GM12891 (cell line): ENCODE measurements at places on chromosomes 13 and 19.
A peak's percentile ranks its signal among the peaks of the same experiment; 100 is the strongest.

GRCh38 chr13:51823359-51823758 lies 19.4 kb upstream of the DHRS12 start:
- DNase-seq = no peak

DNA sequence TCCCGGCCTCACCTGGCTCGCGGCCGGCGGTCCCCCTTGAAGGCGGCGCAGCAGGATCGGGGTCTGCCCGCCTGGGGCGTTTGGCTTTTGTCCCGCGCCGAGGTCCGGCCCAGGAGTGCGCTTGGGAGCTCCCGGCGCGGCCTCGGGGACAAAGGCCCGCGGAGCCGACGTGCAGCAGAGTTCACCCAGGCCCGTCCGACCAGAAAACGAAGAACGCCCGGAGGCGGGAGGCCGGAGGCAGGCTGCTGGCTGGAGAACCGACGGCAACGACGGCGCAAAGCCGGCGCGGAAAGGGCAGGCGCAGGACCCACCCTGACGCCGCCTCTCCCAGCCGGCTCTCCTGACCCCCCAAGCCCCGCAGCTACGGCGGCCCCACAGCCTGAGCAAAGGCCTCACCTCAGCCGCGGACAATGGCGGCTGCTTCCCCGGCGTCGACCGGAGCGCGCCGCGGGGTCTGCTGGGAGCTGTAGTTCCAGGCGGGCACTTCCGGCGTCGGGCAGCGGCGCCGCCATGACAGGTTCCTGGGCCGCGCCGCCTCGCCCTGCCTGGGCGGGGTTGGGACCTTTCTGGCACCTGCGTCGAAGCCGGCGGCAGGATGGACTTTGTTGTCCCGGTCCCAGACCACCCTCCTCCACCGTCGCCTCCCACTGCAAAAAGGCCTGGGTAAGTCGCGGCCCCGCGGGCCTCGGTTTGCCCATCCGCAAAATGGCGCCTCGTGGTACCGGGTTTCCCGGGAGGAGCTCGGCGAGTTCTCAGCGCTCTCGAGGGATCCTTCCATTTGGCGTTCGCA lies at the start of gene ZNF606:
ZNF606 (minus strand) TSS at position 437 of the 790 bp plus-strand sequence. CDS start 1,501 bp downstream, outside the sequence.
- DNase-seq = peak; percentile 93

DNA sequence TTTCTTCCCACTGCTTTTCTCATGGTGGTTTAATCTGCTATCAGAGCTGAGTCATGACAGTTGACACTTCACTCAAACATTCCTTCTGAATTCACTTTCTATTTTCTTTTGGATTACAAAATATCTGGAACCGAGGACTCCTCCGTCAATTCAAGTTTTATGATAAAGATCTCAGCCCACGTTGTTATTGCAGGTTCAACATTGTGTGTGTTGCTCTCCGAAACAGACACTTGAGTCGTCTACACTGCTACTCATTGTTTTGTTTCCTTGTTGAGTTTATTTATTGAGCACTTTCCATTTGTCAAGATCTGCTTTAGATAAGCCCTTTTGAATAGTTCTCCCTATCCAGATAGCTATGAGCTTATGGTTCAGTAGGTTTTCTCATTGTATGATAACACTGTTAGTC lies 636.1 kb upstream of the GPC6 start:
- no peak for DNase-seq

DNA sequence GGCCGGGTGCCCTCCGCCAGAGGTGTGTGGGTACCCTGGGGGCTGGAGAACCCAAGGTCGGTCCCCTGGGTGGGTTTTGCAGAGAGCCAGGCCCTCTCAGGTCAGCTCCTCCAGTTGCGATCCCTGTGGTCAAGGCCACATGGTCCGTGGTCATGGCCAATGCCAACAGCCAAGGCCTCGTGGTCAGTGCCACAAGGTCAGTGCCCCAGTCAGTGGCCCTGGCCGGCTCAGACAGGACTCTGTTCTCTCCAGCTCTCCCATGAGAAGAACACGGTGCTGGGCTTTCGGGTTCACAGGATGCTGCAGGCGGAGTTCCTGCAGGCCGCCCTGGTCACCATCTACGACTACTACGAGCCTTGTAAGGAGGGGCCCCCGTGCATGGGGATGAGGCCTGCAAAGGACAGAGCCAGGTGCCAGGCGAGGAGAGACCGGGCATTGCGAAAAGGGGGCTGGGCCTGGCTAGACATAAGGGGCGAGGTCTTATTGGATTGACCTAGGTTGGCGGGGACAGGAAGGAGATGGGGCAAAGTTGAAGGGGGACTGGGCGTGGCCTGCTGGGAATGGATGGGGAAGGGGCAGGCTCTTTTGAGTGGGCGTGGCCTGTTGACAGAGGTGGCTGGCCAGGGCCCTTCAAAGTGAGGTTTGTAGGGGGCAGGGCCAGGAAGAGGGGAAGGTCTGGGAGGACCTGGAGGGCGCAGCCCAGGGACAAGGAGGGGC lies 15.2 kb upstream of the SHFL start:
- no peak for DNase-seq

DNA sequence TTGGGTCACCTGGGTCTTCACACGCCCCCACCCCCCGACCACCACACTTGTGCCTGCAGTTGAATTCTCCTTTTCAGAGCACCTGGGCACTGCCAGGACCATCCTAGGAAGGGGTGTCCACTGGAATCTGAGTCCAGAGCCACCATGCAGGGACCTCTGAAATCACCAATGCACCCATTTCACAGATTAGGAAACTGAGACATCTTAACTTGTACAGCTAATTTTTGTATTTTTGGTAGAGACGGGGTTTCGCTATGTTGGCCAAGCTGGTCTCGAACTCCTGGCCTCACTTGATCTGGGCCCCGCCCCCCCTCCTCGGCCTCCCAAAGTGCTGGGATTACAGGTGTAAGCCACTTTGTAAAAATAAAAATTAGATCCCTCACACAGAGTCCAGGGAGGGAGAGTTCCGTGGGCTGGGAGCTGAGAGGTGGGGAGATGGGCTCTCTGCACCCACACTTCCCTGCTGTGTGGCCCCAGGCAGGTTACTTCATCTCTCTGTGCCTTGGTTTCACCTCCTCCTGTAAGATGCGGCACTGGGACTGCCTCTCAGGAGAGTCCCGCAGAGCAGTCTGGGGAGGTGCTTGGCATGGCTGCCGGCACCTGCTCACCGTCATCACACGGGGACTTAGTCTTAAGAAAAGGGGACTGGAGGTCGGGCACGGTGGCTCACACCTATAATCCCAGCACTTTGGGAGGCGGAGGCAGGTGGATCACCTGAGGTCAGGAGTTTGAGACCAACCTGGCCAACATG lies 45.9 kb upstream of the C19orf12 start:
- no peak for DNase-seq

DNA sequence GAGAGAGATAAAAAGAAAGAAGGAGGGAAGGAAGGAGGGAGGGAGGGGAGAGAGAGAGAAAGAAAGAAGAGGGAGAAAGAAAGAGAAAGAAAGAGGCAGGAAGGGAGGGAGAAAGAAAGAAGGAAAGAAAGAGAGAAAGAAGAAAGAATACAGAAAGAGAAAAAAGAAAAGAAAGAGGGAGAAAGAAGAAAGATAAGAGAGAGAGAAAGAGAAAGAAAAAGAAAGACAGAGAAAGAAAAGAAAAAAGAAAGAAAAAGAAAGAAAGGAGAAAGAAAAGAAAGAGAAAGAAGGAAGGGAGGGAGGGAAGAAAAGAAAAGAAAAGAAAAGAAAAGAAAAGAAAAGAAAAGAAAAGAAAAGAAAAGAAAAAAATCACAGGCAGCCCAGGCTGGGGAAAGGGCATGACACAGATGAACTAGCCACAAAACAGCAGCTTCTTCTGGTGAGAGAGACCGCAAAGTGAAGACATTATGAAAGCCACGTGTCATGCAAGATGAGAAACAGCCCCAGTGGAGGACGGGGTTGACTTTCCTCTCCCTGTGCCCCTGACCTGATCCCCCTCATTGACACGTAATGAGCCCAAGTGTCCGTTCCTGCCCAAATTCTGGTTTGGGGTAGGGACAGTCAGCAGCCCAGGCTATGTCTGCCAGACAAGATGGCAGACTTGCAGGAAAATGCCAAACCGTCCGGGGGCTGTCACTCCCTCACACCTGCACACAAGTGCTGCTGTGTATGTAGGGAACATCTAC lies 102.1 kb downstream of the INSR start:
- no peak for DNase-seq

- no peak for DNase-seq
These were observed 39.8 kb upstream of the GPI start for GRCh38 chr19:34325181-34325580.

- no peak for DNase-seq
These were observed 49.6 kb downstream of the LRCH1 start for GRCh38 chr13:46602531-46602930.

DNA sequence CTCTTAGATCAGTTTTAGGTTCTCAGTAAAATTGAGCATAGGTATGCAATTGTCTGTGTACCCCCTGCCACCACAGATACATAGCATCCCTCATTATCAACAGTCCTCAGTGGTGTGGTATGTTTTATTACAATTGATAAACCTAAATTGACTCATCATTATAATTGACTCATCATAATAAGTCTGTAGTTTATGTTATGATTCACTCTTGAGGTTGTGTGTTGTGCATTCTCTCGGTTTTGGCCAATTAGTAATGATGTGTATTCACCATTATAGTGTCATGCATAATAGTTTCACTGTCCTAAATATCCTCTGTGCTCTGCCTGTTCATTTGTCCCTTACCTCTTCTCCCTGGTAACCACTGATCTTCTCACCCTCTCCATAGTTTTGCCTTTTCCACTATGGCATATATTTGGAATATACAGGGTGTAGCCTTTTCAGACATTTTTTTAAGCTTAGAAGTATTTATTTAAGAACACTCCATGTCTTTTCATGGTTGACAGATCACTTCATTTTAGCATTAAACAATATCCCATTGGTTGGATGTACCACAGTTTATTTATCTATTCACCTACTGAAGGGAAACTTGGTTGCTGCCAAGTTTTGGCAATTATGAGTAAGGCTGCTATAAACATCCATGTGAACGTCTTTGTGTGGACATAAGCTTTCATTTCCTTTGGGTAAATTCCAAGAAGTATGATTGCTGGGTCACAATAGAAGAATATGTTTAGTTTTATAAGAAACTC lies 1620.6 kb upstream of the MIR17HG start:
- no peak for DNase-seq

DNA sequence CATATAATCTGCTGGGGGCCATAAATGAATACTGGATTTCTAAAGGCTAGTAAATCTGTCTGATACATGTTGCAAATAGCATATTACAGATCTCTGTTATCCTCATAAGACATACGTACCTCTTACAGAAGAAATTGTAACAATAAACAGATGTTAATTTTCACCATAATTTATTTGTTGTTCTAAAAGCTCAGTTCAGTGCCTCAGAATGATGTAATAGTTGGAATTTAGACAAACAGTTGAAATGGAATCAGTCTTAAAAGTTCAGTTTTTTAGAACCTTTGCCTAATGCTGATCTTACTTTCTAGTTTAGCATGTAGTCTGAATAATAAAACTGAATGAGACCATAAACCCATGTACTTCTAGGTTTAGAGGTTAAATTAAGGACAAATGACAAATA lies 43.1 kb downstream of the B3GLCT start:
- no peak for DNase-seq

DNA sequence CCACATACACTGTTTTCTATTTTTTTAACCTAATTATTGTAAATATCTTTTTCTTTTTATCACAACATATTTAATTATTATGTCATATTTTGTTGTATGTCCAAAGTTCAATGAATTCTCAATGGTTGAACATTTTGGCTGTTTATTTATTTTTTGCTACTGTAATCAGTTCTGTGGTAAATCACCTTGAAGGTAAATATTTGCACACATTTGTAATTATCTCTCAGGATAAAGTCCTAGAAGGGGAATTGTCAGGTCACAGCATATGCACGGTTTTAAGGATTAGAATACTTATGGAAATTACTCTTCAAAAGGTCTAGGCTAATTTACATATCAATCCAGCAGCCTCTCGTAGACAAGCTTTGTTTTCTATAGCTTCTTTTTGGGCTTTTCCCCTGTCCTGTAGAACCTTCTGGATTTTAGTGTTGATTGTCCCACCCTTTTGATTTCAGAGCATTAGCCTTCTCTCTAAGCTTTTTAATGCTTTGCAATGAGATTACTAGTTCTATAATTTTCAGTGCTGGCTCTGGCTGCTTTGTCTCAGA lies 362.6 kb downstream of the KCNRG start:
- no peak for DNase-seq

DNA sequence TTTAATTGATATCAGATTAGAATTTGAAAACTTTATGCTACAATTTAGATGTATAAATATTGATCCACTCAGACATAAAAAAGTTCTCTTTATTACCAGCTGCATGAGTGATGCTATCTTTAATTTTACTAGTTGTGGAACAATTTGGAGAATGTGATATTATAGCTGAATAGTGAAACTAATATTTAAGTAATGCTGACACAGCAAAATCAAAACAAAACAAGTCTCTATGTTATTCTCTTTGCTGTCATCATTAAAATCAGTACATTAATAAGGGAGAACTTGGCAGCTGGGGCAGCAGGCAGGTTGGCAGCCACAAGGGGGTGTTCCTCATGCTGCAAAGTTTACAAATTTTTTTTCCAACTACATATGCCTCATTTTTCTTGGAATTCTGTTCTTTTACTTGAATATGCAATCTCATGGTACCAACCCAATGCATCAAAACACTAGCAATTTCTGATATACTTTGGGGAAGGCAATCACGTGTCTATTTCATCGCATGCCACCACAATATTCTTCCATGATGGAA lies 585.3 kb downstream of the FGF9 start:
- DNase-seq = no peak

- DNase-seq = no peak
These were observed 67.2 kb upstream of the GPR183 start for GRCh38 chr13:99374169-99374991.

- no peak for DNase-seq
These were observed 313.4 kb downstream of the COG6 start for GRCh38 chr13:39968646-39969475.

DNA sequence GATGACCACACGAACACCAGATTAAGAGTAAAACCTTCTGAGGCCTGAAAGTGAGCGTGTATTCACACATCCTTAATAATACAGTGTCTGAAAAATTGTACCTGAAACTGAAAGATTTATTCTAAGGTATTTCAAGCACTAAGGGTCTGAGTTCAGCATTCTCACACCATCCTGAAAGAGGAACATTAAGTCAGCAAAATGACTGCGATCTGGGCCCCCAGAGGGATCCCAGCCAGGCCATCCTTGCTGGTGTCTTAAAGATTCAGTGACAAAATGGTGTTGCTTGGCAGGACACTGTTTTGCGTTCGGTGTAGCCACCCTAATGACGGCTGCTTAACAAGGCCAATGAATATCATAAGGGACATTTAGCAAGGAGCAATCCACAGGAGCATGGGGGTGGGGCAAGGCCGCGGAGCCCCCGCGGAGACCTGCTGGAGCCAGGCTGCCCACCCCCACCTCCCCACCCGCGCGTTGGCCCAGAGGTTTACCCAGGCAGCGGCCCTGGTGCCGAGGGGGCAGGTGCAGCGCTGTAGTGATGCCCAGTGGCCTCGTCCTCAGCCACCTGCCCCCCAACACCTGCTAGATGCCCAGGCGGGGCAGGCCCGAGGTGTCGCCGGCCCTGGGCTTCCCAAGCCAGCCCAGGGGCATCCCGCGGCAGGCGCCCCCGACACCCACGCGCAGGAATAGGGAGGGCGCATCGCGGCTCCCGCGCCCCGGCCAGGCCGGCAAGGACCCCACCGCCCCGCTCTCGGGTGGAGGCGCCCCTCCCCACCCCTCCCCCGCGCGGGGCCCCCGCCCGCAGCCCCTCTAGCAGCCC lies 742 bp downstream of the NALCN start:
- DNase-seq = no peak
